ENCODE measurements at places on chromosomes 3 and 15.

DNA sequence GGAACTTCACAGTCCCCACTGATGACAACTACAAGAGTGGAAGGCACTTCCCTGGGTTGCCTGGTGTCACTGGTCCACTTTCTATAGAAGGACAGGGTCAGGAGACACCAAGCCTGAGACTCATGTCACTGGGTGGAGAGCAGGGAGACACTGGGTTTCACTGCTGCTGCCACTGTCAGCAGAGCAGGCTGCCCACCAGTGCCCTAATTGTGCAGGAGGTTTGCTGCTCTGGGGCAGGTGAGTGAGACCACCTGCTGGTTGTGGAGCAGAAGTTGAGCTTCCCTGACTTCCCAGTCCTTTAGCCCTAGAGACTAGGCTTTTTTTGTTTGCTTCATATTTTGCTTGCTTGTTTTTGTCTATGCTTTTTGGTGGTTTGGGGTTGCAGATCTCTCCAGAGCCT is 528.4 kb upstream of the RGMA start:
- no peak for DNase-seq

- DNase-seq, result no peak
These were observed at the start of gene PPARG for GRCh38 chr3:12288182-12289129. TSS of gene PPARG (plus strand) at chr3:12289070. CDS start at chr3:12379712, 90,642 bp downstream.

- no peak for DNase-seq
These were observed 73.9 kb downstream of the PEX5L start for GRCh38 chr3:179962629-179963387.

DNA sequence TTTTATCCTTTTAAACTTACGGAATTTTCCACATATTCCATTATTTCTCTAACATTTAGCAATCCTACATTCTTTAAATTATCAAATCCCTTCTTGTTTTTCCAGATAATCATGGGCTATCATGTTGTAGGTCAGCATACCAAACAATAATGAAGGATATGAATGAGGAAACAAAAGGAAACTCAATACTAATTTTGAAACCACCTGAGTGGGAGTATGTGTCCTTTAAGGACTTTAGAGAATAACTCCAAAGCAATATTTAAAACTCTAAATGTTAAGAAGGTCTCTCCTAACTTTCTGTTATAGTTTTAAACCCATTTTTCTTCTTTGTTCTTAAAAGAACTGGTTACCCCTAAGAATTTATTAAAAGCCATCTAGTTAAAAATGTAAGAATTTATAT is 43.0 kb downstream of the TP53BP1 start:
- DNase-seq, result no peak

GRCh38 chr3:172145031-172145686 is 105.8 kb downstream of the FNDC3B start:
- DNase-seq, result no peak

GRCh38 chr3:171268677-171269076 is 191.5 kb downstream of the TNIK start:
- no peak for DNase-seq

DNA sequence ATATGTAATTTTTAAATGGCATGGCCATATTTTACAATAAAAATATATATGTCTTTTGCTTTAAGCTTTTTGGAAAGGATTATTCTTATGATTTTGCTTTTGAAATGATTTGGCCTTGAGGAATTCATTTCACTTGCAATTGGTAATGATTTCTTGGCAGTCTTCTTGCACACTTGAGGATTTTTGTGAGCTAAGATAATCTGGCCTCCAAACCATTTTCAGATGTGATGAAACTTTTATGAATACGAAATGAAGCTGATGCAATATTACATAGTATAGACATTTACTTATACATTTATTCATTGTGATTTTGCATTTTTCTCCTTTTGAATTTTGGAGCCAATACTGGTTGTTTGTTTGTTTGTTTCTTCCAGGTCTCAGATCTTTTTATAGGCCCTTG is 6.4 kb upstream of the SH2D7 start:
- DNase-seq, result no peak

- no peak for DNase-seq
These were observed 134.8 kb downstream of the THRB start for GRCh38 chr3:24359645-24360462.

DNA sequence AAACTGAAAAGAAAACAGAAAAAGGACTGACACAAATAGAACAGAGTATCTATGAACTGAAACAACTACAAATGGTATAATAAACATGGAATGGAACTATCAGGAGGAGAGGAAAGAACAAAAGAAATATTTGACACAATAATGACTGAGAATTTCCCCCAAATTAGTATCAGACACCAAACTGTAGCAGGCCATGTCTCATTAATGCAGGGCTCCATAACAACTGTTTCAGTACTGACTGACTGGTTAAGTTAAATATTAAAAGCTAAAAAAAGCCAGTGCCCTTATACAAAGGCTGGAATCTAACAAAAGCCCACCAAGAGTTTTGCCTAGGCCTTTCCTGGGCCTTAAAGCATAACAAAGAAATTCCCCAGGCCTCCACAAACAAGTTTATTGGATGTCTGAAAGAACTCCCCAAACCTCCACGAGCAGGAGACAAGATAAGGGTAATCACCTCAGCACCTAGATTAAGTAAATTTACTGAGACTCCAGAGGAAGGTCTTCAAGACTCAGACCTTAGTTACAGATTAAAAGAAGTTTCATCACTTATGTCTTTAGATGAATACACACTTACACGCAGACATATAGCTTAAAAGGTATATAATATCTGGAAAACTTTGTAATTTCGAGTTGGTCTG is 45.7 kb downstream of the KPNA1 start:
- no peak for DNase-seq

GRCh38 chr3:112965656-112966055 is 9.2 kb downstream of the CD200R1 start:
- no peak for DNase-seq

- no peak for DNase-seq
These were observed 15.2 kb upstream of the MBNL1 start for GRCh38 chr3:152253514-152253913.

All from posterior vena cava (tissue), 2 donors.